ENCODE measurements at places on chromosomes 13 and 19. TPM values are rescaled to one million over a fixed set of nuclear protein-coding genes. Genes with fewer than 3 reads are reported as not detected.

DNA sequence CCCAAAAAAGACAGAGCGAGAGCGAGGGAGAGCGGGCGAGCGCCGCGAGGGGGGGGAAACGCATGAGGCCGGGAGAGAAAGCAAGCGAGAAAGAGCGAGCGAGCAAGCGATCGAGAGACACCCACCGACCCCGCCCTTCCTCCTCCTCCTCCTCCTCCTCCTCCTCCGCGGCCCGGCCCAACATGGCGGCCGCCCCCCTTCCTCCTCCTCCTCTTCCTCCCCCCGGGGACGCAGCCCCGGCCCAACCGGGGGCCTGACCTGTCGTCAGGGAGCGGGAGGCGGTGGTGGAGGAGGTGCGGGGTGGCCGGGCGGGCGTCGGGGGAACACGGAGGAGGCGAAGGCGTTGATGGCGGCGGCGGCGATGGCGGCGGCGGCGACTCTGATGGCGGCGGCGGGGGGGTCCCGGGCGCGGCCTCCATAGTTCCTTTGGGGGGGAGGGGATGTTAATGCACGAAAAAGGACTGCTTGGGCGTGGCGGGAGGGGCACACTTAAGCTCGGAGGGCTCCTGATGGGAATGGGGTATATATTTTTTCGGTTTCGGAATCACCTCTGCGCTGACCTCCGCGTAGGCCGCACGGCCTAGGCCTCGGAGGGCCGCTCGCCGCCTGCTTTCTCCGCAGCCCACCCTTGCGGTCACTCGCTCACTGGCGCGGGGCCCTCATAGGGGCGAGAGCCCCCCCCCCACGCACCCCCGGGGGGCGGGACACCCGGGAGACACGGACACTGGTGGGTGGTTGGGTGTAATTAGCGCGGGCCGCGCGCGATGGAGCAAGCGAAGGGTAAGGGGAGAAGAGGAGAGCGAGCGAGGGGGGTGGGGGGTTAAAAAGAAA lies 1.2 kb downstream of the ZC3H4 start:
- DNase-seq, result peak; percentile 39

DNA sequence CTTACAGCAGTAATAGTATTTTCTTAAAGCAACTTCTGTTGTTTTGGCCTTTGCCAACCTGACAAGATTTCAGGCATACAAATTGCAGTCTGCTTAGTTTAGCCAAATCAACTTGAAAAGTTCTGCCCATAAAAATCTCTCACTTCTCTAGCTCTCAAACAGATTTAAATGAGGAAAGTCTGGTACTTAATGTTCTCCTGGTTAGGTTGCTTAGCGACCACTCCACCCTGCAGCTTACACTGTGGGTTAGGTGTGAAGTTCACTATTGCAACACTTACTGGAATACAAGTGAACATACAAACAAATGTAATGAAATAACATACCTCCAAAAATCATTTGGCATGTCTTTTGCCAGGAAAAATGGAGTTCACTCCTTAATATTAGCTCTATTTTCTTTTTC lies 178.7 kb upstream of the PCDH9 start:
- peak; percentile 94 for DNase-seq

DNA sequence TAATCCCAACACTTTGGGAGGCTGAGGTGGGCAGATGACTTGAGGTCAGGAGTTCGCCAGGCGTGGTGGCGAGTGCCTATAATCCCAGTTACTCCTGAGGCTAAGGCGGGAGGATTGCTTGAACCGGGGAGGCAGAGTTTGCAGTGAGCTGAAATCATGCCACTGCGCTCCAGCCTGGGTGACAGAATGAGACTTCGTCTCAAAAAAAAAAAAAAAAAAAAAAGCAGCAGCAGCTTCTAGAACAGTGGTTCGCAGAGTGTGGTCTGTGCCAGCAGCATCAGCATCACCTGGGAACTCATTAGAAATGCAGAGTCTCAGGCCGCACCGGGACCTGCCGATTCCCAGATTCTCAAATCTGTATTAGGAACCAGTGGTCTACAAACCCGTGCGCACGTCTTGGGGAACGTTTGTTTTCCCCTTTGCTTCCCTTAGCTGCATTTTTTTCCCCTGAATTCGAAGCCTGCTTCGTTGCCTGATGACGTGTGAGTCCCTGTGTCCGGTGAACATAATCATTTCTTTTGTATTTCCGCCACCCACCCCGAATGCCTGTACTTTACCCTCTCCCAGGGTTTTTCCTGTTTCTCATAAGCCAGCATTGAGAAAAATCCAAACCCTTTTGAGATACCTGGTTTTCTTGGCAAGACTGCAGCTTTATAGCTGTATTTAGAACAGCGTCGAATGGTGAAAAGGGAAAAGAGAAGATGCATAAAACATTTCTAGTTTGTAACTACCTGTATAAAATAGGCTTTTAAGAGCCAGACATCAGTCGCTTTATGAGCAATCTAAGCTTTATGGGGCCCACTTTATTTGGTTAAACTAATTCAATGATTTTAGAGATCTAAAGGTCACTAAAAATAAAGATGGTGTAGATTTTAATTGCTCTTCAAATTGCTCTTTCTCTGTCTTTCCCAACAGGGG lies 49.8 kb downstream of the BICRA start:
- no peak for DNase-seq

GRCh38 chr19:51470966-51471365 lies 7.4 kb upstream of the CEACAM18 start:
- DNase-seq, result no peak

- no peak for DNase-seq
Measured at GRCh38 chr19:33503030-33503429, 18.6 kb downstream of the PEPD start.

SELENOV gene
- total RNA-seq, result not detected

DNA sequence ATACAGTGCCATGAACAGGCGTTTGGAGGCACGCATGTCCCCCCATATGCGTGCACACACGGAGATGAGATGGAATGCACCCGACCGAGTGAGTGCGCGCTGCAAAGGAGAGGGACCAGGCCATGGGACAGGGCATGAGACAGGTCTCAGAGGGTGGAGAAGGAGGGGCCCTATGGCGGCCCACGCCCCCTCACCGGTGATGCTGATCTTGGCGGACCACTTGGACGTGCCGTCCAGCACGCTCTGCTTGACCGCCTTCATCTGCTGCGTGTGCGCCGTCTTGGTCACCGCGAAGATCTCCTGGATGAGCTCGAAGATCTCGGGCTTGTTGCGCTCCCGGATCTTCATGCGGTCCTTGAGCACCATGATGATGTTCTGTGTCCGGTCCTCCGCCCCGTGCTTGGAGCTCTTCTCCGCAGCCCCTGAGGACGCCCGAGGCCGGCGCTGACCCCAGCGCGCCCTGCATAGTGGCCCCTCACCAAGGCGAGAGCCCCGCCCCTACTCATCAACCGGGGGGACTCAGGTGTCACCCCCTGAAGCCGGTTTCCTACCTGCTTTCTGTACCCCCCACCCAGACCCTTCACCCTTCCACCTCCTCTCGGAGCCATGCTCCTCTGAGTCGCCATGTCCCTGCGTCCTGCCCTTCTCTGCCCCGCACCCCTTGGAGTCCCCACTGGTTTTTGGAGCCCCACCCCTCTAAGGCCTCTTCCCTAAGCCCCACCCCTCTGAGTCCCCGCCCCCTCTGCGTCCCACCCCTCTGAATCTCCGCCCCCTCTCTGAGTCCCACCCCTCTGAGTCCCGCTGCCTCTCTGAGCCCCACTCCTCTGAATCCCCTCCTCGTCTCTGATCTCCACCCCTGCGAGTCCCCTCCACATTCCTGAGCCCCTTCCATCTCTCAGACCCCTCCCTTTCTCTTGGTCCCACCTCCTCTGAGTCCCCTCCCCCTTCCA lies 40.8 kb downstream of the UNC13A start:
- DNase-seq, result no peak

DNA sequence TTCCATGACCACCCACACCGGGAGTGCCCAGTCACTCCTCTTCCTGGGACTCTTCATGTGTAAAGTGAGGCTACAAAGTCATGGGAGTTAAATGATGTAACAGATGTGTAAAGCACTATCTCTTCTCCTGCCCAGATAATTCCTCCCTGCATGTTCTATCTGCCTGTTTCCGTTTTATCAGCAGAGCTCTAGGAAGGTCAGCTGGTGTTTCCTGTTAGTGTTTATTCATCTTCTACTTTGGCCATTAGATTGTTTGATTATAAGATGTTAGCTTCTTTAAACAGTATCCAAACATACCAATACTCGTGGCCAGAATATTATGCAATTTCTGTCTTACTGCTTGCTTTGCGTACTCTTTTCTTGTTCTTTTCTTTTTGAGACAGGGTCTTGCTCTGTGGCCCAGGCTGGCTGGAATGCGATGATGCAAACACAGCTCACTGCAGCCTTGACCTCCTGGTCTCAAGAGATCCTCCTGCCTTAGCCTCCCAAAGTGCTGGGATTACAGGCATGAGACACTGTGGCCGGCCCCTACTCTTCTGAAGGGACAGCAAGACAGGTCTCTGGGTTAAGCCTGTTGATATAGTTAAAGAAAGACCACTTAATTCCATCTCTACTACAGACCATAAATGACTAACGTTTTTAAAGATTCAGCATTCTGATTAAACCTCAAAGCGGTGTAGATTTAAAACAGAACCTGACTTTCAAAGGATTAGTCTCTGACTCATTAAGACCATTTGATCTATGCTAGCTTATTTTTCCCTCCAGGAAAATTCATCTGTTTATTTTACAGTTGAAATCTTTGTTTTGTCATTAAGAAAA lies 97.4 kb upstream of the AKAP11 start:
- peak; percentile 13 for DNase-seq

- peak; percentile 4 for DNase-seq
Measured at GRCh38 chr19:12187625-12188024, 24.7 kb downstream of the ZNF136 start.

DNA sequence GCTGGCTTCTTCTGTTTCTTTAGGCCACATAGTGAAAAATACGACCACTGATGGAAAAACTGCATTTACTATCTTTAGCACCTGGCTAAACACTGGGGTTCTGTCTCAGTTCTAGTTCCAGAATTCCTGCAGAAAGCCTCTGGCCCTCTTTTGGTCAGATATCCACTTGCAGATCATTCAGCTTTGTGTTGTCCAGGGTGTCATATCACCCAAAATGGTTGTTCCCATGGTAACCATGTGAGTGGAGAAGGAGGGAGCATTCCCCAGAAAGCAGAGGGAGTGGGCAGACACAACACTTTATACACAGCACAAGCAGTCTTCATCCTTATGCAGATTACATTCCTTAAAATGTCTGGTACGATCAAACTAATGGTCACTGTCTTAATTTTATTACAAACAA lies 73.5 kb downstream of the CAB39L start:
- DNase-seq, result no peak

DNA sequence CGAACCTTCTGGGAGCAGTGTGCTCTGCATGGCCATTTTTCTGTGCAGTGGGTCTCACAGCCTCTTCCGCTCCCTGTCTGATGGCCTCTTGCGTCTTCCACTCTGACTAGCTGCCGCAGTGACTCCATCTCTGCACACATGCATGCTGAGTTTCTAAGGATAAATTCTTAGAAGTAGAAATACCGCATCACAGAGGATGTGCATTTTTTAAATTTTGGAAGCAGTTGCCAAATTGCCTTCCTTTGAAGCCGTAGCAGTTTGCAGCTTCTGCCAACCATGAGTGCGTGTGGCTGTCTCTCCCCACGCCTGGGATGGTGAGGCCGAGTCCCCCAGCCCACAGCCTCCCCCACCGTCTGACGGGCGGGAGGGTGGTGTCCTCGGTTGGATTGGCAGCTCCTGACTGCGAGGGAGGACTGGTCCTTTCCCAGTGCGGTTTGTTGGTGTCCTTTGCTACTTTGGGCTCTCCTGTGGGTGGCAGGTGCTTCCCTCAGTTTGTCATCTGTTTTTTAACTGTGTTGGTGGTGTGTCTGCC lies 9.8 kb downstream of the FZR1 start:
- DNase-seq, result no peak

ZNF583 gene
- total RNA-seq, result 7.2 TPM

DNA sequence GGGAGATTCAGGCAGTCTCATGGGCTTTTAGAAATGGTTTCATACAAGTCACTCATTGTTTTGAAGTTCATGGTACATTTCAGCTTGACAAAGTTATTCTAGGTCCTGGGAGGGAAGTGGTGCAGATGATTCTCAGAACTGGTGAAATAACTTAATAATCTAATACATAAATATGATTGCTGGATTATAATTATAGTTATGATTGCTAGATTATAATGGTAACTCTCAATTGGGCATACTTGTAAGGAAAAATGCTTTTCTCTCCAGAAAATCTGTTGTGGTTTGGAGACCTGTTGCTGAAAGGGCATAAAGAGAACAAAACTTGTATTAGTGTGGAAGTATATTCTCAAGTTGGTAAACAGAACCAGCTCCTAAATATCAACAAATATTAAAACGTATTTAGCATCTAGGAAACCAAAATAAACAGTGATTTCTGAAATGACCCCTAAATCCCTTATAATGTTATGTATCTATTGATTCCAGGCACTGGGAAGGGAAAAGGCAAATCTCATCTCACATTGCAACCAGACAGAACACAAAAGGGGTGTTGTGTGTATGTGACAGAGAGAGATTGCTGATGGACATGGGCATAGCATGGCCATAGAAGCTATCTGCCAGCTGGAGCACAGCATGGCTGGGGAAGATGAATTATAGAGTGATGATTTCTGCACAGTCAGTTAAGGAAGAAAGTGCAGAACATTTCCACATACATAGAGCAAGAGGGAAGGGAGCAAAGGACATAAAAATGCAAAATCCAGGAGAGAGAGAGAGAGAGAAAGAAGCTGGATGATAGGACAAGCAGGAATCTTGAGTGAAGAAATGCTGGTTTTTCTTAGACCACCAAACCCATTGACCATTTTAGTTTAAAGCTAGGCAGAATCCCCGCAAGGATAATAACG lies 87.1 kb upstream of the FRY start:
- DNase-seq, result no peak

NRTN gene
- total RNA-seq, result 0.17 TPM

DNA sequence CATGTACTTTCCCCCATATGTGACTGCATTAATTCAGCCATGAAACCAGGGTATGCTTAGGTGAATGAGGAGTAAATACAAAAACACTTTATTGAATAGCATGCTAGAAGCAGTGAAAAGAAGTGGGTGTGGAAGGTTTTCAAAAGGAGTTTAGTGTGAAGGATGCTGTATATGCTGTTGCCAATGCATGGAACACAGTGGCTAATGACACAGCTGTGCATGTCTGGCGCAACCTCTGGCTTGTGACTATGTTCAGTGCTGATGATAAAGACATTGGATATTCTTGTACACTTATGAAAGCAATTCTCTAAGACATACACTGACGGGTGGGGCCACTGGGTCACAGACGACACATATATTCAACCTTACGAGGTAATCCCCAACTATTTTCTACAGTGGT lies 55.2 kb downstream of the SOX21 start:
- no peak for DNase-seq

TPTE2 gene
- total RNA-seq, result not detected

B3GNT3 gene
- total RNA-seq, result 6.8 TPM

- DNase-seq, result no peak
Measured at GRCh38 chr13:49657241-49657641, 28.9 kb downstream of the ARL11 start.

ZC3H13 gene
- 33.6 TPM for total RNA-seq

C19orf38 gene
- total RNA-seq, result not detected

UBL5 gene
- 449 TPM for total RNA-seq

GRCh38 chr13:24159357-24159756 lies 1.2 kb upstream of the SPATA13 start:
- DNase-seq, result no peak

LILRA5 gene
- total RNA-seq, result not detected

All from renal cortical epithelial cell (primary cell).